ENCODE measurements at places on chromosomes 4 and X.

- peak; percentile 14 for DNase-seq
Measured at GRCh38 chr4:10087152-10087791, 29.3 kb downstream of the WDR1 start.

DNA sequence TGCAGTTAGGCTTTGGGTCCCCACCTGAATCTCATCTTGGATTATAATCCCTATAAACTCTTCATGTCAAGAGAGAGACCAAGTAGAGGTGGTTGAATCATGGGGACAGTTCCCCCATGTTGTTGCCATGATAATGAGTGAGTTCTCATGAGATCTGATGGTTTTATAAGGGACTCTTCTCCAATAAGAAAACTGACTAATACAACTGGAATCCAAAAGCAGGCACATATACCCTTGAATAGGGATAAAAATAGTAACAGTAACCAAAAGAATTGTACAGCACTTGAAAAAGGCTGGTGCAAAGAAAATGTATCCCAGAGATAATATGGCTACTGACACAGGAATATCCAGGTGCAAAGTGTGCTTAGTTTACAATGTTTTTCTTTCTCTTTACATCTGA lies 351.5 kb upstream of the MAD2L1 start:
- DNase-seq, result no peak

- no peak for DNase-seq
Measured at GRCh38 chrX:106707771-106708454, 18.6 kb upstream of the RNF128 start.

- no peak for DNase-seq
Measured at GRCh38 chr4:71261633-71262121, 77.1 kb upstream of the SLC4A4 start.

DNA sequence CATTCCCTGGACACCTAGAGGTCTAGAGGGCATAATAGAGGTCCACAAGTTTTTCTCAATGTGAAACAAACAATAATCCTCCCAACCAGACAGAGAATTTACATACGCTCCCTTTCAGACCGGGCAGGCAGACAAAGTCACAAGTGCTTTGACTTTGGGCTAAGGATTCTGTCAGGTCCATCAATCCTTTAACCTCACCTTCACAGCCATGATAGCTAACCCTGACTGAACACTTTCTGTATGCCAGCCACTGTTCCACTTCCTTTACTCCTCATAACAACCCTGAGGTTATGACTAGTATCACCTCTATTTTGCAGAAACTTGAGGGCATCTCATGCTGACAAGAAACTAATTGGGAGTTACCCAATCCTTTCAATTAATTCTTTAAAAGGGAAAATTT lies 118.8 kb upstream of the AFF2 start:
- no peak for DNase-seq

- DNase-seq, result no peak
Measured at GRCh38 chr4:23923840-23924239, 34.0 kb upstream of the PPARGC1A start.

GRCh38 chr4:104420766-104421165 lies 73.9 kb downstream of the CXXC4 start:
- DNase-seq, result no peak

DNA sequence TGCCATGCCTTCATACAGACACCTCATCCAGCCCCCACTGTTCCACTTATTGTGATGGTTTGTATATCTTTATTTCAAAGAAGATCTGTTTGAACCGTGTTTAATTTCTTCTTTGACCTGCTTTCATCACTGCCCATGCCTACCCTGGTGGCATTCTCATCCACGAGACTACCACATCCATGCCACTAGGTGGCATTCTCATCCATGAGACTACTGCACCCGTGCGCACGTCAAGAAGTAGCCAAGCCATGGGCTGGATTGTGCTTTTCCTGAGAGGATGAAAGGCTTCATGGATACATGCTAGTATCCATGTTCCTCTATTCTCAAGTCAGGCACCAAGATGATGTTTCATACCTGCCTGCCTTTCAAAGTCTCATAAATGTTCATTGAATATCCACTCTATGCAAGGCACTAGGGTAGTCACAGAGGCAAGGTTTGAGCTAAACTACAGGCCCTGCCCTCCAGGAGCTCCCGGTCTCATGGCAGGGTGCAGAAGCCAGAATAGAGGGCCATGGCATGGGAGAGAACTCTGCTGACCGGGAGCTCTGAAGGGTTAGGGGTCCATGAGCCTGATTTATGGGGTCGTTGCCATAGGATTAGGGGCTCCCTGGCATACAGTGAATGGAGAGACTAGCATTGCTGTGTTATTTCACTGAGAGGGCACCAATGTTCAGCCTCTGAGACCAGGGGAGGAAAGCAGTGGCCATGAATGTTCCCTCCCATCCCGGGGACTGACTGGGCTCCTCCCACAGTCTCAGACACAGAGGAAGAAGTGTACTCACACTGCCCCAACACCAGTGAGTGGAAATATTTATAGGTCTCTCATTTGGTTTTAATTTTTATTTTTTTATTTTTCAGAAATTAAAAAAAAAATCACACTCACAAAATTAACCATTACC lies 24.8 kb upstream of the EOLA2 start:
- no peak for DNase-seq

GRCh38 chrX:106972896-106973295 lies 27.1 kb downstream of the MORC4 start:
- DNase-seq, result no peak

DNA sequence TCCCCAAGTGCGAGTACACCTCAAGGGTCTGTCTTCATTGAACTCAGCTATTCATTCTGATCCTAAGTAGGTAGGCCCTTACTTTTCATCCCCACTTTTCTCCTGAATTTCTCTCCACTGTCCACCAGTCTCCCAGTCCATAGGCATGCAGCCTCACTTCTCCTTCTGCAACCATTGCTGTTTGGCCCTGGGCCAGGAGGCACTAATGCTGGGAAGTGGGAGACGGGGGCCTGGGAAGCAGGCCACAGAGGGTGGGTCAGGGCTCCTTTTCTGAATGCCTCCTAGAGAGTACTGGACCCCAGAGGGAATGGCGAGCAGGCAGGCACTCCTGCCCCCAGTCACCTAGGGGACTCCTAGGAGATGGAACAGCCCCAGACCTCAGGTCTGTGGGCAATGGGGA lies 203.5 kb upstream of the RPL34 start:
- DNase-seq, result no peak

DNA sequence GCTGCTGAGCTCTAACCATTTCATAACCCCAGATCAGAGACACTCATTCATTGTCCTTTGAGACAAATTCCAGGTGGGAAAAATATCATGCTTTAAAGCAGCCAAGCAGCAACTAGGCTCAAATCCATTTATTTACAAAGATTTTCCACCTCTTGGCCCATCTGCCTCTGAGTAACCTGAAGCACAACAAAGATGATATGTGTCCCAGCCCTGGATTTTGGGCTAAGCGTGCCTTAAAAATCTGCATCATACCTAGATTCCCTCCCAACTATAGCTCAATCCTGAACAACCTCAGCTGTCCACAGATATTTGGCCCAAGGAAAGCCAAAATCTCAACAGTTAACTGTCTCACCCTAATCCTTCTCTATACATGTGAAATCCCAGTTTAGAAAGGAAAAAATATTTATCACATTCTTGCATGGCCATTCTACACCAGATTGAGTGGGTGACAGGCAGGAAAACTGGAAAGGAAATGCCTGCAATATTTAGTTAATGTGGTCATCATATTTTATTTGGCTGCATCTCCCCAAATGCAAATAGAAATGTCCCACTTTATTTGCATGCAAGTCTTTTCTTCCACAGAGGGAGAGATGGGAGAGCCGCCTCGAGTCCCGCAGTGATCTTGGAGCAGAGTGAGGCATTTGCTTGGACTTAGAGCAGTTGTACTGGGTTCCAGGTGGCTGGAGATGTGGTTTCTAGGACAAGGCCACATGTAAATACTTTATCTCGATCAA lies 146.4 kb upstream of the EOLA2 start:
- no peak for DNase-seq

- DNase-seq, result no peak
Measured at GRCh38 chrX:3450881-3451570, 104.6 kb upstream of the MXRA5 start.

Data from CD8-positive, alpha-beta T cell (primary cell).